ENCODE measurements at places on chromosomes 5 and 9.

DNA sequence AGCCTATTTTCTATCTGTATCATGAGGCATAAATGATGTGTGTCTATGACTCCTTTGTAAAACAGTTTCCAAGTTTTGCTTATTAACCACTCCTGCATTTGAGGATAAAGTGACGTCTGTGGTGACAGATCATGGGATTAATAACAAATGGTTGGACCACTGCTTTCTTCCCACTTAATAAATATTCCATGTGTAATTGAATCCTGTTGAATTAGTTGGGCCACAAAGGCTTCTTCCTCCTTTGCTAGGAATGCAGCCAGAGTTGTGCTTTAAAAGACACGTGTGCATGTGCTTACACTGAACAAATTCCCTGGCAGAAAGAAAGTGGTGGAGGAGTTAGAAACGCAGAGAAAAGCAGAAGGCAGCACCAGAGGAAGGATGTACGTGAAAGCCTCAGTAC, 150.2 kb downstream of the ACTBL2 start:
- no peak for DNase-seq

- no peak for DNase-seq
These were observed 836.2 kb downstream of the DNAH5 start for GRCh38 chr5:13108265-13108664.

DNA sequence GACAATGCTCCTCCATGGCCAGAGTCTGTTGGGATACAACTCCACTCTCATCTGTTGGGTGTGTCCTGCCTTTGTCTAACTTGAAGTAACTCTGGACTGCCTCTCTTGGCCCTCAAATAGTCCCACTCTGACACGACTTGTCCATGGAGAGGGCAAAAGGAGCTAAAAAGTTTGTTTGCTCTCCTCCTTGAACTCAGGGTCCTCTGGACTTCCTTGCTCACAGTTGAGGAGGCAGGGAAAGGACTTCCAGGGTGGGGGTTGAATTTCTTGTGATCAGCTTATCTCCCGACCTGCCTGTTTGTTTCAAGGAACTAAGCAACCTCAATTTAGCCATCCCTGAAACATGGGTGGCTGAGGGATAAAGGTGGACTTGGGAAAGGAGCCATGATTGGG, 11.7 kb downstream of the DNAJB5 start:
- no peak for DNase-seq

GRCh38 chr9:16866587-16866986, 3.9 kb downstream of the BNC2 start:
- DNase-seq: no peak

GRCh38 chr9:129701549-129701948, 36.1 kb downstream of the PRRX2 start:
- no peak for DNase-seq

DNA sequence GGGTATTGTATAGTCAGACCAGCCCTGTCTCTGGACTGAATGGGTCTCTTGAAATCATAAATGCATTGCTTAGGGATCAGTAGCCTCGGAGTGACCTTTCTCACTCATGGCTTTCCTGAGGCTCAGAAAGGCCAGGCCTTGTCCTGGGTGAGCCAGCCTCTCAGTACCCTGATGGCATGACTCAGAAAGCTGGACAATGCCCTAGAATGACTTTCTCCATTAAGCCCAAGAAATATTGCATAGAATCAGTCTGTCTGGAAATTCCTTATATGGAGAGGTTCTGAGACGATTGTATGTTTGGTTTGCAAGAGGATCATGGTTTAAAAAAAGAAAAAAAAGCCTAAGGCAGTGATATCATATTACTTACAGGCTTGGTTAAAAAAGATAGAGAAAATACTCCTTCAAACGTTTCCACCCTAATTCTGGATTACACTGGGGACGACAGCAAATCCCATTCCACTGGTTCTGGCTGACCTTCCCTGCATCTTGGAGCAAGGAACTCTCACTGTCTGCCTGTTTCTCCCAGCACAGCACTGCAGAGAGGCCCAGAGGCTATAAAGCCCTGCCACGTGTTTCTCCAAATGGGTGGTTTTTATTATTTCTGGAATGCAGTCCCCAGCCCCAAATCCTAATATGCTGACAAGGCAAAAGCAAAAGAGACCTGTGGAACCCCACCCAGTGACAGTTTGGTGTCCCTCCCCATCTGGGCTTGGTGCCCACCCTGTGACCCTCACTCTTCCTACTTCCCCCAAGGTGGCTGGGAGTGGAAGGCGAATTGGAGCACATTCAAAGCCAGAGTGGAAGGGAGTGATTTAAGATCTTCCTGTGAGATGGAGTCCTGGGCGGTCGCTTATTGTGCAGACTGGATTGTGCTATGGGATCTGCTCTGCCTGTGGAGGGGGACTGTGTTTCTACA, 34.4 kb downstream of the MAP1B start:
- peak; percentile 81 for DNase-seq

- no peak for DNase-seq
These were observed 48.2 kb upstream of the MTMR12 start for GRCh38 chr5:32360906-32361305.

DNA sequence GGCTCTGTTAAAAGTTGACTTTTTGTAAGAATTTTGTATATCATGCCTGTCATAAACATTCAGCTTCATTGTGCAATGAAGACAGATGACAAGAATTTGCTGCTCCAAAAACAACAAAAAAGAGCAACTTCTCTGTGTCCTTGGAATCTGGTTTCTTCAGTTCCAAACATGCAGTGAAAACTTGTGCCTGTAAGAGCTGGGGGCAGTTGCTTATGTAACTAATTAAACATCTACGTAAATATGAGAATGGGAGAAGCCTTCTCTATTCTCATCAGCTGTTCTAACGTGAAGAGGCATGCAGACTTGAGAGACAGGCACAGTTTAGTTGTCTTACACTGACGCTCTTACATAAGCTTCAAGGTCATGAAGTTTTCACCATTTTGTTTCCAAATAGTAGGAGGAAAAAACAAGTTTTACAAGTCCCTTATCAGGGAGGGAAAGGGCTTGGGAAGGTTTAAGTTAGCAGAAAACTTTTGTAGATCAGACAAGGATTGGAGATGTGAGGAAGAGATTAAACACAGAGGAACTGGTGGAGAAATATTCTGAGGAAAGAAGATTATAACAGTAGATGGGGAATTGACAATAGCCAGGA, 170.4 kb downstream of the RFK start:
- no peak for DNase-seq

GRCh38 chr9:116715751-116716150, 28.6 kb downstream of the TRIM32 start:
- no peak for DNase-seq

DNA sequence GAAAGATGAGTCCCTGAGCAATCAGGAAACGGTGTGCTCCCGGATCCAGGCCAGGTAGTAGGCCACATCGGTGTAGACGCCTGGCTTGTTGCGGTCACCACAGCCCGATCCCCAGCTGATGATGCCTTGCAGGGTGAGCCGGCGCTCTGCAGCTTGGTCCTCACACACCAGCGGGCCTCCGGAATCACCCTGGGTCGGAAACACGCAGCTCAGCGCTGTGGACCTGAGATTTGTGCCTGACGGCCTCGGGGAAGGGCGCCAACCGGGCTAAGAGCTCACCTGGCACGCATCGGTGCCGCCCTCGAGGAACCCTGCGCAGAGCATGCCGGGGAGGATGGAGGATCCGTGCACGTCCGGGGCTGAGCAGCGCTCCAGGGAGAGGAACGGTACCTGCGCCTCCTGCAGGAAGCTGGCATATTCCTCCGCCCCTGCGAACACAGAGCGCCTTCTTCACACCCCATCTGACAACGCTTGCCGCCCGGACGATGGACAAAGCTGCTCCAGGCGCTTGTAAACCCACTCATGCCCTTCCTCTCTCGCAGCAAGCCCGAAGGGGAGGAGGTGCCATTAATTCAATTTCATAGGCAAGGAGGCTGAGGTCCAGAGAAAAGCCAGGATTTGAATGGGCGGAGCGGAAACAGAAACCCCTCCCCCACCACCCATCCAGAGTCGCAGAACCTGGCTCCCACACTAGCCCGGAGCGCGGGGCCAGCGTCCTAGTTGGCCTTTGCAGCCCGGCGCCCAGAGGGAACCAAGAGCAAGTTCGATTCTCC, 2.0 kb upstream of the PFN3 start:
- DNase-seq: no peak

DNA sequence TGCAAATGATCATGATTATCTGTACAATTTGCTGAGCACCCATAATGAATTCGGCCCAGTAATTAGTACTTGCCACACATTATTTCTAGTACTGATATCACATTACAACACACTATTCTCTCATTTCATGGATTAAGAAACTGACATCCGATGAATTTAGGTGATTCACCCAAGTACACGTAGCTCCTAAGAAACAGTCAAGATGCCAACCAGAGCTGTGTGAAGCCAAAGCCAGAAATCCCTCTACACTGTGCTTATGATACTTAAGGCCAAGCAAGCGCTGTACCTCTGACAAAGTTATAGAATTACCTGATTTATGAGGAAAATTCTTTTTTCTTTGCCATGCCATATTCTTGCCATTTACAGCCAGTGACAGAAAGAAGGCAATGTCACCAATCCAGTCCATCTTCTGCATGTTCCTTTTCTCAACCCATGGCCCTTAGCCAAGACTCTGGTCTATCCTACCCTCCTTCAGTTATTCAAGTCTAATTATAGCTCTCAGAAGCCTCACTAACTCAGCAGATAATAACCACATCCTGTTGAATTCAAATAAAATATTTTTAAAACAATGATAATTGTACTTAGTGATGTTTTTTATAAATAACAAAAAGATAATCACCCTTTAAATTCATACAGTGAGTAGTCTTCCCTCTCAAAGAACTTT, 74.3 kb upstream of the PTGER4 start:
- DNase-seq: no peak

DNA sequence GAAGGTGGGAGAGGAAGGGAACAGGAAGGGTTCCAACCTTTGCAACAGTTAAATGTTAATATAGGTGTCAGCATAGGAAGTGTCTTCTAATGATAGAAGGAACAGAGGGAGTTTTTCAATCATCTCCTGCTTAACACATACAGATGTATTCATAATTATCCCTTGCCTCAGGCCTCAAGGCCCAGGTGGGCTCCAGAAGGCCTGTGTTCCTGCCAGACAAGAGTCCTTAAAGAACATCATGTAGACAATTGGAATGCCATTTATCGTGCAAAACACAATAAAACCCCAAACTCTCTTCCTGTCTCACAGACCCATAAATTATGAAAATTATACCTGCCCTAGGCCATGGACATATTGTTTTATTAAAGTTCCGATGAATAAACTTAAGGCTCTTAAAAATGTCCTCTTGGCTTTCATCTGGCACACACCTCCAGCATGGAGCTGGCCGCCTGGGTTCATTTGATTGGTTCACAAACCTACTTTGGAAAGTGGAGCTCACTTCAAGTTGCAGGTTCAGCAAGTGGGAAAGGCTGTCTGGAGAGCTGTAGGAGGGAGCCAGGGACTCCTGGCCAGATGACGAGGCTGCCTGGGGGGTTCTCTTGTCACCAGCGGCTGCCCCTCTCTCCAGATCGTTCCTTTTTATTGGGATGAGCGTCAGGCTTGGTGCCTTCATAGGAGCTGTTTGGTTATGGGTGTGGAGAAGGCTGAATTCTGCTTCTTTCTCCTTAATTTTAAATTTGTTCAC, 17.5 kb downstream of the SPRY4 start:
- no peak for DNase-seq

DNA sequence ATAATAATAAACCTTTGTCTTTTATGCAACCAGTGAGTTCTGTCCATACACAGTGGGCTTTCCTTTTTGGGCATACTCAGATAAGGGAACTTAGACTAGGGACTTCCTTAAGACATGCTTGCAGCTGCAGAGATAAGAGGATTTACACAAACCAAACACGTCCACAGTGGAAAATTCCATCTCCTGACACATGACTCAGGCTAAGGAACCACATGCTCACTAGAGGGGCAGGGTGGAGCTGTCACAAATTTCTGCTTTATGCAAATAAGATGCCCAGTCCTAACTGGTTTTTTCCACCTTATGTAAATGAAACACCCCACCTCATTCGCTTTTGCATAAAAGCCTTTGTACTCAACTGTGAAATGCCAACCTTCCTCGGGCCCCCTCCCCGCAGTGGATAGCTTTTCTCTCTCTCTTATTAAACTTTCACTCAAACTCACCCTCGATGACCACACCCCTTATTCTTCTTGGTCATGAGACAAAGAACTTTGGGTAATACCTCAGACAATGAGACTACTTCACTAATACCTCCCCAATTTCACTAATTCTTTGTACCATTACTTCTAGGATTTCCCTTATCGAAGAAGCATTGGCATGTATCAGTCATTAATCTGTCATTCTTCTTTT, 170.3 kb upstream of the FTMT start:
- no peak for DNase-seq

DNA sequence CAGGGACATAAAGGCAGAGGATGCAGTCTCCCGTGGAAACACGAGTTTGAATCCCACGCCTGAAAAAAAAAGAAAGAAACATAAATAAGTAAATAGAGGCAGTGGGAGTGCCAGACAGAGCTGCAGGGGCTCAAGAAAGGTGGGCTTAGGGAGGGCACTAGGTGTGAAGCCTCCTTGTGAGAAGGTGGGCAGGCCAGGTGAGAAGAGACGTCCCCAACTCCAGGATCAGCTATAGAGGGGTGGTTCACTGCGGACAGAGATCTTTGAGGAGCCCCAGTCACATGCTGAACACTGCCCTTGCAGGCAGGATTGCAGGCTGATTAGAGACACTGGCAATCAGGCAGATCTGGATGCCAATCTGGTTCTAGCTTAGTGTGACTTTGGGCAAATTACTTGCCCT, 172.1 kb downstream of the RGS3 start:
- DNase-seq: no peak

DNA sequence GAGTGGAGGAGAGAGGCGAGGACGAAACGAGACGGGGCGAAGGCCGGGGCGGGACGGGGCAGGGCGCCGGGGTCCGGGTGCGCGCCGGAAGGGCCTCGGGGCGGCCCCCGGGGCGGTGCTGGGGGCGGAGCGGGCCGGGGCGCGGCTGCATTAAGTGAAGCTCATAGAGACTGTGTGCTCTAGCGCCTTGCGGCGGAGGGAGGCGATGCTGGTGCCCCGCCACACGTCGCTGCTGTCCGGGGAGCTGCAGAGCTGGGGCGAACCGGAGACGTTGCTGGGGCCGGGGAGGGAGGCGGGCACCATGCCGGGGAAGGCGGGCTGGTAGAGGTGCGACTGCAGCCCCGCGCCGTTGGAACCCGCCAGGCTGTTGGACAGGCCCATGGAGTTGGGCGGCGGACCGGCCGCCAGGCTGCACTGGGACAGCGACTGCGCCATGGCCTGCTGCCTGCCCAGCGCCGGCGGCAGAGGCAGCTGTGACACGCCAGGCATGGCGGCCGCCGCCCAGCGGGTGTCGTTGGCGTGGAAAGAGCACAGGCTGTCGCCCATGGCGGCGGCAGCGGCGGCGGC, 8.3 kb downstream of the OTP start:
- no peak for DNase-seq

- no peak for DNase-seq
These were observed 6.0 kb upstream of the NIPBL start for GRCh38 chr5:36870399-36871040.

GRCh38 chr5:169013846-169014245, 287.1 kb downstream of the SLIT3 start:
- DNase-seq: no peak

DNA sequence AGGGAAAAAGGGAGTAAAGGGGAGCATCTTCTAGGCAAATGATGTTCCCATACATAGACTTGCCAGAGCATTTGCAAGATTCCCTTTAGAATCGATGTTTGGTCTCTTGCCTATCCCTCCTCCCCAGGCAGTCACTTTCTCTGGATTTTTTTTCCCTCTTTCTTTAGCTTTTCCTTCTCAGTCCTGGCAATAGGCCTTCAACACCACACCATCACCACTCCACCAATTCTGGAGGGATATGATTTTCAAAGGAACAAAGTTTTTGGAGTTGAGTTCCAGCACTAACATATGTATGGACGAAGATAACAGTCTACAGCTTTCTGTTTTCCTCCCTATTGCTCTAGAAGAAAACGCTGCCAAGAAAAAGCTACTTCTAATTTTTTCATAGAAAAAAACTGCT, 377.4 kb downstream of the PDE4D start:
- no peak for DNase-seq

Data from GM04504 (cell line).